ENCODE measurements at places on chromosomes 2 and 18. TPM values are rescaled to one million over a fixed set of nuclear protein-coding genes. Genes with fewer than 3 reads are reported as not detected.

GRCh38 chr18:50075772-50076171 lies 119.2 kb downstream of the MYO5B start:
- DNase-seq: no peak

ZSWIM2 gene
- total RNA-seq: not detected

- no peak for DNase-seq
Observed at GRCh38 chr18:23067236-23067635, 68.0 kb upstream of the CABLES1 start.

- no peak for DNase-seq
Observed at GRCh38 chr18:77006305-77007175, 126.0 kb downstream of the MBP start.

GRCh38 chr2:42770288-42771131 lies 6.6 kb upstream of the OXER1 start:
- peak; percentile 15 for DNase-seq

- DNase-seq: no peak
Observed at GRCh38 chr2:205129531-205129930, 552.8 kb upstream of the NRP2 start.

DNA sequence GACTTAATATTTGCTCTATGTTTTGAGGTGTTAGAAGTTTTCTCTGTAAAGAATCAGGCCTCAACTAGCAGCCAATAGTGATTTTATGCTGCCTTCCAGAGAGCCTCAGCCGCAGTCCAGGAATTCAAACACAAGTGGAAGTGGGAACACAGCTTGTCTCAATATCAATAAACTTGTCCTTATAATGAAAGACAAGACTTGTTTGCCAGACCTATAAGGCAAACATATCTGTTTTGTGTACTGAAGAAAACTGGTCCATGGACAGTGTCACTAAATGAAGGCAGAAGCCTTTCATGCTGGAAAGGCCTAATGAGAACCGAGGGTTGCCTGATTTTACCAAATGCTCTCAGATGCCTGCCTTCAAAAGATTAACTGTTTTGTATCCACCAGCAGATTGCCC lies 182.2 kb downstream of the EPHA4 start:
- DNase-seq: no peak

DNA sequence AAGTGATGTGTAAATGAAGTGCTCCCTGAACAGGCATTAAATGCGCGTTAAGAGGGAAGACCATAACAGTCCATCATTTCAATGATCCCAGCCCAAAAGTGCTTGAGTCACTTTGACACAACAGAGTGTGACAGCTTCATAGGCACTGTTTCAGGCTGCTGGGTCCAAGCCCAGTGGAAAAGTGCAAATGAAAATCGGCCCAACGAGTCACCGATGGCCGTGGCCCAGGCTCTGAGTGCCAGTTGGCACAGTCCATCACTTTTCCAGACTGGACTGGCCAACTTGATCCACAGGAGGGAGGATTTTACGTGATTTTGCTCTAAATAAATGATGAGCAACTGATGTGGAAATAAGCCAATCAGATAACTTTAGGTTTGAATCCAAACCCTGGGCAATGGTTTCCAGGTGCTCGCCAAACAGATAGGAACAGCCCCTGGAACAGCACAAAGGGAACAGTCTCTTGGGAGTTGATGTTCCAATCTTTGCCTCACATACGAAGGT lies 114.0 kb downstream of the SP3 start:
- no peak for DNase-seq

- no peak for DNase-seq
Observed at GRCh38 chr18:35334212-35334611, 10.0 kb downstream of the ZNF24 start.

GRCh38 chr2:233600386-233600785 lies 17.0 kb upstream of the UGT1A8 start:
- no peak for DNase-seq

GRCh38 chr18:57918601-57919000 lies 115.5 kb upstream of the ATP8B1 start:
- DNase-seq: no peak

GRCh38 chr18:57029761-57030160 lies 117.1 kb upstream of the BOD1L2 start:
- no peak for DNase-seq

TEKT4 gene
- total RNA-seq: not detected

DNA sequence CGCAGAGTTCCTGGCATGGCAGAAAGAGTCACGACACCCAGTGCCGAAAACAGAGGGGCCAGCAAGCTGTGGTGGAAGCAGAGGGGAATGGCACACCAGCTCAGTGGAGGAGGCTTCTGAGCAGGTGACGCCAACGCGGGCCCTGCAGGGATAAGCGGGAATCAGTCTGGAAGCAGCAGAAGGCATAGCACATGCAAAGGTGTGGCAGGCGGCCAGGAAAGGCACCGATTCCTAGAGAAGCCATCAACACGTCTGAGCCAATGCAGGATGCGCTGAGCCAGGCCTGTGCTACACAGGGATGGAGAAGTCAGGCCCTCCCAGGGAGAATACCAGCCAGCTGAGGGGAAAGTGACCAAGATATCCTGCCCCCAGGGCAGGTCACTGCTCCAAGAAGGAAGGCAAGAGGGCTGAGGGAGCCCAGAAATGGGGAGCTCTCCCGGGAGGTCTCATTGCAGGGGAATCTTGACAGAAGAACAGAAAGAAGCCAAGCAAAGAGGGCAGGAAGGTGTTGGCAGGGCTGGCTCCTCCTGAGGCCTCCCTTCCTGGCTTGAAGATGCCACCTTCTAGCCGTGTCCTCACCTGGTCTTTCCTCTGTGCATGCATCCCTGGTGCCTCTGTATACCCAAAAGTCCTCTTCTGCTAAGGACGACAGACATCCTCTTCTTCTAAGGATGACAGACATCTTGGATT lies 16.3 kb downstream of the TEX51 start:
- DNase-seq: no peak

- DNase-seq: no peak
Observed at GRCh38 chr2:12816379-12817306, 99.9 kb downstream of the TRIB2 start.

DNA sequence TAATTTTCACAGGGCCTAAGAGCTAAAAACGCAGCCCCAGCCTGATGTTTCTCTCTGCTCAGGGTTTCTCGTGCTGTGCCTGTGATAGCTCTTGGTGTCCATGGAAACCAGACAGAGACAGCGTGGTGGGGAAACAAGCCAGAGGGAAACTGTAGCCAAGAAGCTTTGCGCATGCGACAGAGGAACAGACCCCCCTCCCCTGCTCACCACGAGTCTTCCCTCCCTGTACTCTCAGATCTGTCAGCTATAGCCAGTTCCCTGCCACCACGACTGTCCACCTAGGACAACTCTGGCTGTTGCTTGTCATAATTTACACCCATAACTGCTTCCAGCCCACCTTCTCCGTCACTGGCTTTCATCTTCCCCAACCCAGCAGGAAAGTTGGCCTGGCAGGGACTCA lies 13.2 kb upstream of the DNAJC27 start:
- DNase-seq: no peak

- DNase-seq: no peak
Observed at GRCh38 chr2:145723872-145724271, 1204.0 kb upstream of the ZEB2 start.

- no peak for DNase-seq
Observed at GRCh38 chr2:61792355-61792890, 61.4 kb downstream of the FAM161A start.

ALPG gene
- total RNA-seq: 0.03 TPM

HK2 gene
- 7.1 TPM for total RNA-seq

TMEM163 gene
- total RNA-seq: not detected

AOX1 gene
- 19.5 TPM for total RNA-seq

ST6GAL2 gene
- total RNA-seq: not detected

STARD6 gene
- not detected for total RNA-seq

DNA sequence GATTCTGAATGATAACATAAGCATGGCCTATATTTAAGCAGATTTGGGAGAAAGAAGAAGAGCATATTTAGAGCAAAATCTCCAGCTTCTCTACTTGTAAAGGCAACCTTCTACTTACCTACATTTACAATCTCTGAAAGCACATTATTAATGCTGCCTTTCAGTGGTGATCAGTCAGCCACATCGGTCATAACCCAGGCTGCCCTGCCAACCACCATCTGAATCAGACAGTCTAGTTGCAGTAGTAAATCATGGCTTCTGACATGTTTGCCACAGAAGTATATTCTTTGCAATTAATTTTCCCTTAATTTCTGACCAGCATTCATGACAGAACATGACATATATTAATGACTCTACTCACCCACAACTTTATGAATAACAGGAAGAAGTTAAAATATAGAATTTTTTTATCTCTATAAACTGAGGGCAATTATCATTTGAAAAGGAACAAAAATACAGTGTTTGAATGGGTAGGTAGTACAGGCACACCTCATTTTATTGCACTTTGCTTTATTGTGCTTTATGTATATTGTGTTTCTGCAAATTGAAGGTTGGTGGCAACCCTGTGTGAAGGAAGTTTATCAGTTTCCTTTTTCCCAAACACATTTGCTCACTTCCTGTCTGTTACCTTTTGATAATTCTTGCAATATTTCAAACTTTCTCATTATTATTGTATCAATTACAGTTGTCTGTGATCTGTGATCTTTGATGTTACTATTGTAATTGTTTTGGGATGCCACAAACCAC lies 531.6 kb upstream of the CHAC2 start:
- DNase-seq: no peak

DNA sequence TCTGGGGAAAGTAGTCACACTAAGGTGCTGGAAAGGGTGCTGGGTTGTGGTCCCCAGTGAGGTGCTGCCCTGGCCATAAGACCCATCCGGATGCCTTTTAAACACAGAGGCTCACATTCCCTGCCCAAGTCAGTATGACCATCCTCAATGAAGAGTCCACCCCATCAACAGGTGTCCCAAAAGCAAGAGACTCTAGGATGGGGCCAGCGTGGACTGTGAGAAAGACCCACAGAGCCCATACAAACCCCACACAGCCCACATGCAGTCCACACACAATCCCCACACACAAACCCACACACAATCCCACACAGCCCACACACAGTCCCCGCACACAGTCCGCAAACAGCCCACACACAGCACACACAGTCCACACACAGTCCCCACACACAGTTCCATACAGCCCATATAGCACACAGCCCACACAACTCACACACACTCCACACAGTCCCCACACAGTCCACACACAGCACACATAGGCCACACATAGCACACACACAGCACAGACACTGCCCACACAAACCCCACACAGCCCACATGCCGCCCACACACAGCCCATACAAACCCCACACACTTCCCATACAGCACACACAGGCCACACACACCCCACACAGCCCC lies 241.4 kb upstream of the SALL3 start:
- no peak for DNase-seq

DNA sequence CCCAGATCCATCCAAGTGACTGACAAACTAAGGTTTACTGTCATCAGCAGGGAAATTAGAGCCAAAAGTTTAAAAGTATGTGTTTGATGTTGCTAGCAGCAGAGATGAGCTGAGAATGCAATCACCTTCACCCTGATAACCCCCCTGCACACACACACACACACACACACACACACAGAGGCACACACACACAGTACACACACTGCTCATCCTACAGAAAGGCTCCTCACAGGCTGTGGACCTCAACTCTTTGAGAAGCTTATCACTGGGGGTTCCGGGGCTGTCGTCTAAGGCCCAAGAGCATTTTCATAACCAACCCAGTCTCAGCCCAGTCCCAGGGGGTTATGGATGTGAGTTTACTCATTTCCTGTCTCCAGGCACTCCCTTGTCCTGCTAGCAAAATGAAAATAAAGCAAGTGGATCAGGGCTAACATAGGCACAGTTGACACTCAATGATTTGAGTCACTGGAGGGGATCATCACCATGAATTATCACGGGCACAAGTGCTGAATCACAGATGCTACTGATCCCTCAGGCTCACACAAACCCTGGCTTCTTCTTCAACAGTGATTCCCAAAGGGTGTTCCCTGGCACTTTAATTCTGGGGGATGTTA lies 76.6 kb downstream of the ALK start:
- DNase-seq: no peak

DNA sequence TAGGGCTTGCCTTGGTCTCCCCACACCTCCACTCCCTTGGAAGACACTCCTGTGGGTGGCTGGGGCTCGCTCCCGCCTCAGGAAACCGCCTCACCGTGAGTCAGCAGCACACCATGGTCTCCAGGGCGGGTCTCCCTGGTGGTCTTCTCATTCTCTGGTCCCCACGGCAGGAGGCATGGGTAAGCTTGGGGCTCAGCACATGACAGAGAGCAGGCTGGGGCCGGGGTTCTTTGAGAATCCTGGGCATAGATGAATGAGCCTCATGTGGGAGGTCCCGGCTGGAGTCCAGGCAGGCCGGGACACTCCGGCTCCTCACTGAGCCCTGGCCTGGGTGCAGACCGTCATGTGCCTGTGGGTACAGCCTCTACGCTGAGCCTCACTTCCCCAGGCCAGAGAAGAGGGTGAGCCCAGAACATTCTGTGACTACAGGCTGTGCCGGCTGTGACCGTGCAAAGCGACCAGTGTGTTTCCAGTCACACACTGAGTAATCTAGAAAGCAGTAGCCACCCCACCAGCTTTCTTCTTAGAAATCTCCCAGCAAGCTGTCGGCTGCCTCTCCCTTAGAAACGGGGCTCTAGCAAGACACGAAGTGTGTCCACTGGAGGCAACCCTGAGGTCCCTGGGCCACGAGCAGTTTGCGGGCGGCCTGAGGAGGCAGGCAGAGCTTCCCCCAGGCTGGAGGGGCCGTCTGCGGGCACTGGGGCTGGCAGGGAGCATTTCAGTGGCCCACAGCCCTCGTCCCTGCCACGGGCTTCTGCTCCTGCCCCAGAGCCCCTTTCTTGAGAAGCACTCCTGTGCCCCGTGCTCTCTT lies 93.1 kb downstream of the RHOB start:
- peak; percentile 85 for DNase-seq

All from SJSA1 (cell line).